ENCODE measurements at places on chromosomes 6 and 20. TPM values are rescaled to one million over a fixed set of nuclear protein-coding genes. Genes with fewer than 3 reads are reported as not detected.

Gene SPATS1
- not detected for total RNA-seq

Gene VSTM2L
- total RNA-seq: 1.5 TPM

Gene KIAA1755
- 0.40 TPM for total RNA-seq

Gene HTR1B
- total RNA-seq: 0.32 TPM

GRCh38 chr6:13099771-13100170, 228.6 kb downstream of the TBC1D7 start:
- H3K36me3 ChIP-seq: no peaks in the 10 kb centered on the region
- H3K27ac ChIP-seq: no peak overlapping the region

DNA sequence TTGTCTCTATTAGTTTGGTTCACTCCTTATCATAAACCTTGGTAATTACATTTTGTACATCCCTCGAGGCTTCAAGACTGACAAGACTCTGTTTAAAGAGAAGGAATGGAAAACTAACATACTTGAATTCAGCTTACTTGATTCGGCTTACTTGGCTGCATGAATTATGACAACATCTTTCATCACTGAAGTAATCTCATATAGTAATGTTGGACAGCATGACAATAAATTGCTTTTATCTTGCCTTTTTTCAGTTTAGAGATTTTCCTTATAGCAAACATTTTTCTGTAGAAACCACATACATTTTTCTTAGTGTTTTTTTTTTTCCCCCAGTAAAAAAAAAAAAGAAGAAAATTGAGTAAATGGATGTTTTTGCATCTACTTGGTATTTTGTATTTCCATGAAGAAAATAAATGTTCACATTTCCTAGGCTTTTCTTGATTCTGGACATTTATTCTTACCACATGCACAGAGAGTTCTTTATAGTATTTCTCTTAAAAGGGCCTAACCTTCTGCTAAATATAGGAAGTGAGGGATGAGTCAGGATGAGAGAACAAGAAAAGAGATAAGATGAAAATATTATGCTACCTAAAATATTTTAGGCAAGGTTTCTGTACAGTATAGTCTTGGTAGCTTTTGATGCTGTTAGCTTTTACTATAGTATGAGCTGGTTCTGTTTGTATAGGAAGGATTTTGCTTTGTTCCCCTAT, 101.0 kb upstream of the HDGFL1 start:
- no peak overlapping the region for H3K27ac ChIP-seq
- H3K4me1 ChIP-seq: peaks cover 4% of the 10 kb centered on the region
- no peak for DNase-seq
- no peaks in the 10 kb centered on the region for H3K27me3 ChIP-seq

DNA sequence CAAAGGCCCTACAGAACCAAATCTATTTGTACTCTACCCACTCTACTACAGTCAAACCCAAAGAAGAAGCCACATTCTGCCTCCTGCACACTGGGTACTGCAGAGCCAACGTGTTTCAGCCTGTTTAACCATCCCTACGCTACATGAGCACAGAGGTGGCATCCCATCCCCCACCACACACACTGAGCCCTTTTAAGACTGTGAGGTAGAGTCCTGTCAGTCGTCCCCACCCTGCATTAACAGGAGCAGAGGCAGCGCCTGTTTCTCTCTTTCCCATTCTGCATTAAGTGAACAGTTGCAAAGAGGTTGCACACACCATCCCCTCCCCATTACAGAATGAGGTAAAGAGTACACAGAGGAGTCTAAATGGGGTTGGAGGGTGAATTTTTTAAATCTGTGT, 5.2 kb upstream of the RSPH4A start:
- DNase-seq: no peak
- H3K27ac ChIP-seq: no peak overlapping the region
- H3K4me1 ChIP-seq: no peaks in the 10 kb centered on the region
- no peak overlapping the region for H3K4me3 ChIP-seq
- no peaks in the 10 kb centered on the region for H3K36me3 ChIP-seq

DNA sequence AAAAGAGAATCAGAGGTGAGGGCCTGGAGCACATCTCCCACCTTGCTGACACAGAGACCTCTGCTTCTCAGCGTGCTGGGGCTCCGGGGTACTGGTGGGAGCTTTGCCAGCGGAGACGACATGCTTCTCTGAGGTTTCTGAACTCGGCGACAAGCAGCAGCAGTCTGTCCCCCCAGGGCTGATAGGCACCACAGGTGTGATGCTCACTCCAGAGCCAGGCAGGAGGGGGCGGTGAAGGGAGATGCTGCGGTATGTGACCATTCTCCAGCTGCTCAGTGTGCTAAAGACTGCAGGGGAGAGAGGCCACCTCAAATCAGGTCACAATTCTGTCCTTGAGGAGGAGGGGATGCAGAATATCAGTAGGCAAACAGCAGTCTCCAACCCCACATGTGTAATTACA, 219.9 kb downstream of the ALDH8A1 start:
- DNase-seq: no peak
- H3K4me3 ChIP-seq: no peak overlapping the region
- H3K36me3 ChIP-seq: no peaks in the 10 kb centered on the region
- no peaks in the 10 kb centered on the region for H3K4me1 ChIP-seq
- H3K27me3 ChIP-seq: no peaks in the 10 kb centered on the region

- no peaks in the 10 kb centered on the region for H3K4me1 ChIP-seq
- no peak overlapping the region for H3K4me3 ChIP-seq
- H3K36me3 ChIP-seq: no peaks in the 10 kb centered on the region
These were observed 22.6 kb downstream of the ETV7 start for GRCh38 chr6:36364669-36365479.

DNA sequence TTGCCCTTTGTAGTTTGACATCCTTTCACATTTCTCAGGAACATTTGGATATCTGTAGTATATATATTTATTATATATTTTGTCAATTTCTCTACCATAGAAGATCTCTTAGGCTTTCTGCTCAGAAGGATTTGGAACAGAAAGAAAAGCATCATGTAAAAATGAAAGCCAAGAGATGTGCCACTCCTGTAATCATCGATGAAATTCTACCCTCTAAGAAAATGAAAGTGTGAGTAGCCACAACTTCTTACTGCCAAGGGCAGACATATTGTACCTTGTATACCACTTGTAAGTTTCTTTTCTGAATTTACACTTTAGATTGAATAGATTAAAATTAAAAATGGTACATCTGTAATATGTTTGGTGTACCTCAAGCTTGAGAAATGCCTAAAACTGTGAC, 31.2 kb downstream of the TPX2 start:
- H3K27me3 ChIP-seq: no peaks in the 10 kb centered on the region
- H3K4me1 ChIP-seq: no peaks in the 10 kb centered on the region
- DNase-seq: no peak
- H3K27ac ChIP-seq: no peak overlapping the region
- no peaks in the 10 kb centered on the region for H3K36me3 ChIP-seq
